ENCODE measurements at places on chromosomes 11 and 22. TPM values are rescaled to one million over a fixed set of nuclear protein-coding genes. Genes with fewer than 3 reads are reported as not detected.

SLC22A6 gene
- not detected for total RNA-seq

TCN2 gene
- total RNA-seq: 16.7 TPM

OR8D2 gene
- total RNA-seq: not detected

ACTN3 gene
- not detected for total RNA-seq

CCDC73 gene
- not detected for total RNA-seq

TMEM191C gene
- total RNA-seq: 1.2 TPM

STK33 gene
- 23.9 TPM for total RNA-seq

TRIM21 gene
- 10.5 TPM for total RNA-seq

HPX gene
- total RNA-seq: not detected

CTSW gene
- total RNA-seq: 1.1 TPM

SYCE3 gene
- total RNA-seq: not detected

DNA sequence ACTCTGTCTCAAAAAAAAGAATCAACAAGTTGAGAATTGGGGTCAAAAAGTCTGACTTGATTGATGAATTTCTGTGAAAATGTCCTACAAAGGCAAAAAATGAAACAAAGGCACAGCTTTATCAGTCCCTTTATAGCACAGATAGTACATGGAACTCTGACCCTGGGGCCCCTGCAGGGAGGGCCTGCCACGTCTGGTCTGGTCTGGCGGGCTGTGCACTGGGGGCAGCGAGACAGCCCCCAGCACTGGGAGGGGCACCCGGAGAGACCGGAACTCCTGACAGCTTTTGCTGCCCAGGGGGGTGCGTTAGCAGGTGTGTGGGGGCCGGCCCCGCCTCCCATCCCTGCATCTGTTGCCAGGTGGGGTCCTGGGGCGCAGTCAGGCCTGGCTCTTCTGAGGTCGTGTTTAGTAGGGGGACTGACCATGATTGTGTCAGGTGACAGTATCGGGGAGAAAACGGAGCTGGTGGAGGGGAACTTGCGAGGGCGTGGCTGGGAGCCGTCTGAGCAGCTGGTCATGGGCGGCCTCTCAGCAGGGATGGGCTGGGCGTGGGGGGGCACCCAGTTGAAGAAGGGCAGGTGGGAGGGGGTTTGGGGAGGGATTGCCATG lies 51.7 kb downstream of the GRAMD4 start:
- no peak for DNase-seq

- no peak for DNase-seq
These were observed 79.3 kb upstream of the GALNT18 start for GRCh38 chr11:11701070-11701469.

GRCh38 chr11:20311444-20311843 lies 52.1 kb upstream of the HTATIP2 start:
- no peak for DNase-seq

DNA sequence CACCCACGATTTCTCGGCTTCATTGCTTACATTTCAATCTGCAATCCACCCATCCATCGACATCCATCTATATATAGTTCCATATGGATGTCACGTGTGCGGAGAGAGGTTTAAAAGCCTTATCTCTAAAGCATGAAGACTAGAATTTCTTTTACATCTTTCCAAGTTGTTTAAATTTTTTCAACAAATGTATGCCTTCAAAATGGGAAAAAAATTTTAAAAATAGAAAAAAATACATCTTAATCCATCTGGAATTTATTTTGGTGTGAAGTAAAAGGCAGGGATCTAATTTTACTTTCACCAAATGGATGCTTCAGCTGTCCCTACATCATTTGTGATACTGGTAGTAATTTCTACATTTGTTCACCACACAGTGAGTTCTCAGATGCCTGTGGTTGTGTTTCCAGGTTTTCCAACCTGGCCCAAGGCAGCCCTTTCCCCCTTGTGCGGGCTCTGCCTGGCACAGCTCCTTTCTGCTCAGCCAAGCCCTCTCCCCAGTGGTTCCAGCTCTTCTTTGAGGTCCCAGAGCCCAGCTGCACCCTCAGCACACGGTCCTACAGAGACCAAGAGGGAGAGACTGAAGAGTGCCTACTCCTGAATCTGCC lies 37.6 kb upstream of the KLHL35 start:
- DNase-seq: no peak

- DNase-seq: peak; percentile 94
These were observed at the start of gene PNPLA3 for GRCh38 chr22:43923631-43924464. Gene PNPLA3, plus strand, starts transcription at chr22:43923805. Its CDS starts 107 bp downstream, at chr22:43923912.

- DNase-seq: peak; percentile 70
These were observed 49.3 kb downstream of the TSPAN18 start for GRCh38 chr11:44775985-44776446.

GRCh38 chr11:77457340-77457739 lies 16.6 kb downstream of the PAK1 start:
- DNase-seq: no peak

DNA sequence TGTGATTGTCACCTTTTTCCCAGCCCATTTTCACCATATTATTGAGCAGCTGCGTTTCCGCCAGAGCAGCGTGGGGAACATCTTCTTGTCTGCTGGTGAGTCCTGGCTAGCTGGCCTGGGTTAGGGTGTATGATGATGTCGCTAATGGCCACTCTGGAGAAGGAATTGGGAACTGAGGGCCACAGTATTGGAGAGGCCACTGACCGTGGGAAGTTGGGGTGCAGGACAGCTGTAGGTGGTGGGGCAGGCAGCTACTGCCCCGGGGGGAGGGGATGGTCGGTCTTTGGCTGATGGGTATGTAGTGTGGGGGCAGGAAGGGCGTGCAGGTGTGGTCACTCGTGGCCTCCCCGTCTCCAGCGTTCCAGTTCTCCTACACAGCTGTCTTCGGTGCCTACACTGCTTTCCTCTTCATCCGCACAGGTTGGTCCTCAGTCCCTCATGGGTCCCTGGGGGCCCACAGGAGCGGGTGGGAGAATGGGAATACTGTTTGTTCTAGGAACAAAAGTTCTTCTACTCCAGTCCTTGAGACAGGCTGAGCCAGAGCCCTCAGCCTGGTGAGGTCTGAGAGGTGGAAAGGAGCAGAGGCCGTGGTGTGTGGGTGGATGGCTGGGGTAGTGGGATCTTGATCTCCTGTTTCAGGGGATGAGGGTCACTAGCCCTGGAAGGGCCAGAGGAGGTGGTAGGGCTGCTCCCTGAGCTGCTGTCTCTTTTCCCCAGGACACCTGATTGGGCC lies 2.1 kb downstream of the RCE1 start:
- no peak for DNase-seq

- DNase-seq: peak; percentile 83
These were observed 1.3 kb downstream of the FAM180B start for GRCh38 chr11:47587723-47588326.

DNA sequence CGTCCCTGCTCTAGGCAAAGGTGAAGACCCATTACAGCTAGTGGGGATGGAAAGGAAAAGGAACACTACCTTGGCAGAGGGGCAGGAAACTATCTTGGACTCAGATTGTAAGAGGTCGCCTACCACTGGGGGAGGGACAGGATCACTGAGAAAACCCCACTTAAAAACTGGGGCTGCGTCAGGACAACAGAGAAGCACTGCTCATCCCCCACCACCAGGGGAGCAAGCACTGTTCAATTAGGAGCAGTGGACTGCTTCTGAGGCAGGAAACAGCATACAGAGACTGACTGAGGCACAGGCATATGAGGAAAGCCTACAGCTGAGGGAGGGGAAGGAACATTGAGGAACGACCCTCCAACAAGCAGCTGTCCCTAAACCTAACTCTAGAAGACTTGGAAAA lies 20.8 kb upstream of the DLAT start:
- no peak for DNase-seq

DNA sequence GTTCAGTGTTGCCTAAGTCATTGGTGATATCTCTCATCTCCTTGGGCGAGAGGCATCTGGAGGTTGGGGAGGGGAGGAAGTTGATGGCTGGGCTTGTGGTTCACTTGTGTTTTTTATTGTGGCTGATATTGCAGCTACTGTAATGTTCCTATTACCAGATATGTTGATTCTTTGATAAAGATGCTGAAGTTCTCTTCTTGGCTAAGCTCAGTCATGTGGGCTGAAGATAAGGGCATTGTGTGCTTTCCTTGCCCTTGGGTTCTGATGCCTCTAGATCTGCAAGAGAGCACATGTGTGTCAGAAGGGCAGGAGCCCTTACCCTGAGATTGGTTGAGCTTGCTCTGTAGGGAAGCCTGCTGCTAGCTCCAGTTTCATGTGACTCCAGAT lies 12.0 kb downstream of the STX3 start:
- no peak for DNase-seq

DNA sequence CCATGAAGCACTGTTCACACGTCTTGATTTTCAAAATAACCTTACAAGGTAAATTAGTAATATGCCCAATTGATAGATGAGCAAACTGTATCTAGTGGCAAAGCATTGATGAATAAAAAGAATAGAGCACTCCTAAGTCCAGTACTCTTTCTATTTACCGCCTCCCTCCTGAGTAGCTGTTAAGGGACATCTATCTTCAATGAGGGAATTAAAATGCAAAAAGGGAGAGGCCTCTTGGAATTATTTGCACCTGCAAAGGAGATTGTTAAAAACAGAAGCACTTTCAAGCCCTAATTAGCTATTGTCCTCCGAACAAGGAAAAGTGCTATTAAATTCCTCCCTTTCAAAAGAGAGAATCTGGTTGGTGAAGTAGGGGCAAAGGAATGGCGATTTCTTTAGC lies 6.8 kb upstream of the GALNT18 start:
- DNase-seq: no peak

GRCh38 chr11:22430141-22430541 lies 92.0 kb downstream of the SLC17A6 start:
- no peak for DNase-seq

Measured in Right ventricle myocardium inferior (tissue), 1 donor.